Activated CD4-positive, alpha-beta T cell treated with anti-CD3 and anti-CD28 coated beads, Interleukin-2, amount 50 U/mL, for 48 hours (primary cell): ENCODE measurements at places on chromosomes 7 and 10.

DNA sequence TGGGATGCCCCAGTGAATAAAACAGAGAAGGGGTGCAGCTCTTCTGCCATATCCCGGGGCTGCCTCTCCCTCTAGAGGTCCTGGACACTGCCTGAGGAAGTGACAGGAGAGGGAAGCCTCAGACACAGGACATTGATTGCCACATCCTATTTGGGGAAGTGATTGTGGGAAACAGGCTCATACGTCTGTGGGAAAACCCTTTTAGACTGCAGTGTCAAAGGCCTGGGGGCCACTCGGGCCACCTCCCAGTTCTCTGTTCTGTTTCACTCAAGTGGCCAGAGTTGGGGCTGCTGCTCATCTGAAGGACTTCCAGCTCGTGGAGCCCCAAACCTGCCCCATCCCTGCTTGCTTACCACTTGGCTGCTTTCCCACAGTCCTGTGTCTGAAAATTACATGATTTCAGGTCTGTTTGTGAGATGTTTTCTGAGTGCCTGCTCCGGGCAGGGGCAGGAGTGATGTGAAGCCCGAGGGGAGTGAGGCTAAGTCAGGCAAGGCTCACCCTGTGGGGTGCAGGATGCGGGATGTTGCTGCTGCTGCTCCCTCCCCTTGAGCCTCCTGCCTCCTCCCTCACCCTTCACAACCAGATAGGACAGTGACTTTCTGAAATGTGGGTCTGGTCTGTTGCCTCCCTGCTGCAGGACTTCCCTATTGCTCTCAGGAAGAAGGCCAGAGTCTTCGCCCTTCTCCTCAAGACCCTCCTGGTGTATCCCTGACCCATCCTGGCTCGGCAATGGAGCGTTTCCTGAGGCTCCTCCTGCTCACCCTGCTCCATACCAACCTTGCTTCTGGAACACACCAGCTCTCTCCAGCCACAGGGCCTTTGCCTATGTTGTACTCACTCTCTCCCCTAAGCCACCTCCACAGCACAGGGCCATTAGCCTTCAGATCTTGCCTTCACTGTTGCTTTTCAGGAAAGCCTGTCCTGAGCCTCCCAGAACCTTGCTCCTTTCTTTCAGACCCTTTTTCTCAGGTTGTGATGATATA lies 58.4 kb downstream of the NEURL1 start:
- no peak for DNase-seq

- no peak for DNase-seq
Measured at GRCh38 chr10:5858811-5859210, 30.9 kb downstream of the ANKRD16 start.

DNA sequence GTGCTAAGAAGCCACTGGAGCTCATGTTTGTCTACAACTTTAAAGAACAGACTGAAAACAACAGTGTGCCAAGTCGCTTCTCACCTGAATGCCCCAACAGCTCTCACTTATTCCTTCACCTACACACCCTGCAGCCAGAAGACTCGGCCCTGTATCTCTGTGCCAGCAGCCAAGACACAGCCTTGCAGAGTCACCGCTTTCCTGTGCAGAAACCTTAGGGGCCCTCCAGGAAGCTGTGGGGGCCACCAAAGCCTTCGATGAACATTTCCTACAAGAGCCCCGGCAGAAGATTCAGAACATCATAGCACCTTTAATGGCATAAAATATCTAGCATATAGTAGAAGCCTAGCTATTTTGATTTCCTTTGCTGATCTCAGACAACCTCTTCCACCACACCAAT lies 88.0 kb upstream of the PRSS58 start:
- DNase-seq, result no peak

DNA sequence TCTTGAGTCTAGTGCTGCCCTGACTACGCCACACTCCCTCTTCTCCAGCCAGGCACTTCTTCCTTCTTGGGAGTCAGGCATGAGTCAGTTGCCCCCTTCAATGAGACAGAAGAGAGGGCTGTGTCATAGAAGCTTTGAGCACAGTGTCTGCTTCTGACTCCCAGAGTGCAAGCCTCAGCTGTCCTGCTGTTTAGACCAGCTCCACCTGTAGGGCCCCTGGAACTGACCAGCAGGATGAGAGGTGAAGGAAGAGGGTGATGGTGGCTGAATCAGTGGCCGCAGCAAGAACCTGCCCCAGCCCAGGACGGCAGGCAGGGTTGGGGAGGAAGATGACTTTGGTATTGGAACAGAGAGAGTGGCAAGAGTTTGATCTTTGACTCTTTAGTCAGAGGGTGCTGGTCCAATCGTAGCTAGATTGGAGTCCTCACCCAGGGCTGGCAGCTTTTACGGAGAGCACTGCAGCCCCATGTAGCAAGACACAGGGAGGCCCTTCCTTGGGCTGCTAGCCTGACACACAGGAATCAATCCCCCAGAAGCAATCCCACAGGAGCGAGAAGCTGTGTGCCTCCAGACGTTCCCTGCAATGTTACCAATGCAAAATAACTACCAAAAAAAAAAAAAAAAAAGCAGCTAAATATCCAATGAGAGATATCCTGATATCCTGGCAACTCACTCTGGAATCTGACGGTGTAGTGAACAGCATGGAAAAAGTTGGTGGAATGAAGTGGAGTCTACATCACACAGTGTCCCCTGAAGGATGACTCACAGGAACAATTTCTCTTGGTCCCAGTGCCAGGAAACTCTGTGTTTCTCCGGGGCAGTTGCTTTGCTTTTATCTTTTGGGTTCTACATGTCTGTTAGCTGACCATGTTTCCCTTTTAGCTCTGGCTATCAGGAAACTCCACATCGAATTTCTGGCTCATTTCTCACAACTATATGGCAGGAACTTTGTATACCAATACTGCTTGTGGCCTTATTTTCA lies 6.9 kb downstream of the C10orf62 start:
- no peak for DNase-seq

- DNase-seq, result no peak
Measured at GRCh38 chr7:36591636-36592035, 132.7 kb downstream of the AOAH start.

DNA sequence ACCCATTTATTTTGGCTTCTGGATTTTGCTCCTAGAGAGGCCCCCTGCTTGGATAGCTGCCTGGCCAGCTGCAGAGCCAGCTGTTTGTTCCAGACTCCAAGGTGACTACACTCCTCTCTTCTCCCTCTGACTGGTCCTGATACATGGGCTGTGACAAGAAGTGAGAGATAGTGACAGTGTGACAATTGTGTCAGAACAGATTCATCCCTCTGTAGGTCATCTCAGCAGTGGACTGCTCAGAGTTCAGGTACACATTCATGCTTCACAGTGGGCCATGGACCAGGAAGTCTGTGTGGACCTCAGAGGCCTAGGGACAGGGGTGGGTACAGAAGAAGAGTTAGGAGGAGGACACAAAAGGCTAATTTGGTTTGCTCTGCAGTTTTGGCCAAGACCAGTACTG lies 188.2 kb upstream of the MKLN1 start:
- DNase-seq, result no peak
